T-helper 1 cell treated with Interleukin-12 subunit alpha and Interleukin-12 subunit beta and Interleukin-4 antibody, amounts not matched to agents 30 ng/mL and 1 ng/mL, for 36 hours (primary cell): ENCODE measurements at places on chromosomes 7 and 10. TPM values are rescaled to one million over a fixed set of nuclear protein-coding genes. Genes with fewer than 3 reads are reported as not detected.

The SAMD9L gene
- 162 and 163 TPM in 2 replicates for total RNA-seq

The C7orf33 gene
- total RNA-seq: not detected in 2 replicates

The NXPH1 gene
- total RNA-seq: not detected in 2 replicates

The FBXO24 gene
- 0.66 and 0.85 TPM in 2 replicates for total RNA-seq

The ARMC3 gene
- not detected in 2 replicates for total RNA-seq

The PRDX3 gene
- 127 TPM in 2 replicates for total RNA-seq

The OR2A1 gene
- total RNA-seq: not detected in 2 replicates

The BLVRA gene
- total RNA-seq: 37.2 and 37.6 TPM in 2 replicates

The EFCAB10 gene
- not detected in 2 replicates for total RNA-seq

The NKX1-2 gene
- total RNA-seq: not detected in 2 replicates

The AOC1 gene
- not detected in 2 replicates for total RNA-seq

The FKBP9 gene
- total RNA-seq: 1.1 and 1.7 TPM in 2 replicates

The TRDMT1 gene
- 8.1 and 9.1 TPM in 2 replicates for total RNA-seq

The CCNY gene
- 55.3 and 61.5 TPM in 2 replicates for total RNA-seq

The DPYSL4 gene
- 22.5 and 24.0 TPM in 2 replicates for total RNA-seq

The CAMK2B gene
- total RNA-seq: 0.27 TPM in 1 of 2 replicates, not detected in the other

The GATA3 gene
- total RNA-seq: 59.5 and 62.6 TPM in 2 replicates

The SEM1 gene
- 38.1 and 41.5 TPM in 2 replicates for total RNA-seq

The SLC18A3 gene
- total RNA-seq: not detected in 2 replicates

The GHRHR gene
- not detected in 2 replicates for total RNA-seq

The EGR2 gene
- 22.4 and 22.9 TPM in 2 replicates for total RNA-seq

The PLCE1 gene
- 0.02 and 0.05 TPM in 2 replicates for total RNA-seq

The RADIL gene
- 0.15 TPM in 1 of 2 replicates, not detected in the other for total RNA-seq

The CHST12 gene
- total RNA-seq: 39.9 and 42.7 TPM in 2 replicates

The NPC1L1 gene
- not detected in 2 replicates for total RNA-seq

The ENKUR gene
- 0.12 and 0.20 TPM in 2 replicates for total RNA-seq

The TUBAL3 gene
- total RNA-seq: not detected in 2 replicates

The ADCY1 gene
- 7.5 and 7.8 TPM in 2 replicates for total RNA-seq

The CAV1 gene
- 0.12 and 0.29 TPM in 2 replicates for total RNA-seq
